HEK293T (cell line): ENCODE measurements at places on chromosomes 4 and X.

GRCh38 chr4:56783986-56784385, 37.5 kb downstream of the SPINK2 start:
- no peak for DNase-seq

DNA sequence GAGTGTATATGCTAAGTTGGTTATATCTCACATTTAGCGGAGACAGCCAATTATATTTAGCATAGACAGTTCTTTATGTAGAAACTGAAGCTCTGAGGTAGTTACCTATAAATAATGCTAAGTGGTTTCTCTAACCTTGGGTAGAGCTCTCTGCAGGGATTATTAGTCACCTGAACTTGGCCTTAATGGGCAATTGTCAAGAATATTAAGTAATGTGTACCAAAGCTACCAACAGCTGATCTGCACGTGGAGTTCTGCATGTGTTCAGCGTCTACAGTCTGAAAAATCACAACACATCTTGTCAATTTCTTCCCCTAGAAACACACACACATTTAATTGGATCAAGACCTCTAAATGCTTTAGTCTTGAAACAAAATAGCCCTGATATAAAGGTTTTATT, 740.6 kb upstream of the FAM241A start:
- DNase-seq: no peak

DNA sequence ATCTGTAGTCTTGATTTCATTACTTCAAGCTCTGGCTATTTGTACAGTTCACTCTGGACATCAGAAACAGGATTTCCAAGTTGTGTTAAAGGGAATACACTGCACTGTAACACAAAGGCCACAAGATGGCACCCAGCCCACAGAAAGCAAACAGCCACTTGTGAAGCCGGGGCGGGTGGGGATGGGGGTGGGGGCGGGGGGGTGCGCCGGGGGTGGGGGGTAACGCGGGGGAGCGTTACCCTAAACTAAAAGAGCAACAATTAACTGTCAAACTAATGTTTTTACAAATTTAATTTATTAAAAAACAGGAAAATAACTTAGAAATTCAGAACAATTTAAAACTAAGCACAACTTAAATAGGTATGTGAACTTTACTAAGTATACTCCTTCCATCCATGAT, 27.3 kb downstream of the PRDX4 start:
- peak; percentile 68 for DNase-seq

DNA sequence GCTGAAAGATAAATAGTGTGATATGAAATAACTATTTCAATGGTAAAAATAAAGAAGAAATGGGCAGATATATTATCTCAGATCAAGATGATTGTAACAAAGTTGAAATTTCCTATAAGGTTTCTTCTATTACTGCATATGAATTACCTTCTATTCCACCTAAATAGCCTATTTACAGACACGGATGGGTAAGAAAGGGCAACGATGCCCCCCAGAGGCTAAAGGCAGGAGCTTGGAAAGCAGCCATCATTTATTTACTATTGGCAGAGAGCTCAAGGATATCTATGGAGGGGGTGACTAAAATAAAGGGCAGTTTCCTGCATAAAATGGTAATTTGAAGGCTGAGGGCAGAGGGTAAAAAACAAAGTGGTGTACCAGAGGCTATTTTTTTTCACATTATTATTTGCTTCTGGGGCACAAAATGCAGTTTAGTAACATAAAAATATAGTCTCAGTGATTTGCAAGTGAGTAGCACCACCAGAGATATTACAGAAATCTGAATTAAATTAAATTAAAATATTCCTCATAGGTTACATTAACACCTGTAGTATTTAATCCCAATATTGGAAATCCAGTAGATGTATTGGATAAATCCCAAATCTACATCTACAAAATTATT, 123.1 kb downstream of the BTC start:
- DNase-seq: peak; percentile 45

- DNase-seq: no peak
Observed at GRCh38 chrX:39112143-39112542, 310.9 kb downstream of the MID1IP1 start.

GRCh38 chr4:5812506-5813229, 80.2 kb downstream of the CRMP1 start:
- peak; percentile 69 for DNase-seq

GRCh38 chr4:128379860-128380259, 92.2 kb upstream of the PGRMC2 start:
- peak; percentile 55 for DNase-seq

DNA sequence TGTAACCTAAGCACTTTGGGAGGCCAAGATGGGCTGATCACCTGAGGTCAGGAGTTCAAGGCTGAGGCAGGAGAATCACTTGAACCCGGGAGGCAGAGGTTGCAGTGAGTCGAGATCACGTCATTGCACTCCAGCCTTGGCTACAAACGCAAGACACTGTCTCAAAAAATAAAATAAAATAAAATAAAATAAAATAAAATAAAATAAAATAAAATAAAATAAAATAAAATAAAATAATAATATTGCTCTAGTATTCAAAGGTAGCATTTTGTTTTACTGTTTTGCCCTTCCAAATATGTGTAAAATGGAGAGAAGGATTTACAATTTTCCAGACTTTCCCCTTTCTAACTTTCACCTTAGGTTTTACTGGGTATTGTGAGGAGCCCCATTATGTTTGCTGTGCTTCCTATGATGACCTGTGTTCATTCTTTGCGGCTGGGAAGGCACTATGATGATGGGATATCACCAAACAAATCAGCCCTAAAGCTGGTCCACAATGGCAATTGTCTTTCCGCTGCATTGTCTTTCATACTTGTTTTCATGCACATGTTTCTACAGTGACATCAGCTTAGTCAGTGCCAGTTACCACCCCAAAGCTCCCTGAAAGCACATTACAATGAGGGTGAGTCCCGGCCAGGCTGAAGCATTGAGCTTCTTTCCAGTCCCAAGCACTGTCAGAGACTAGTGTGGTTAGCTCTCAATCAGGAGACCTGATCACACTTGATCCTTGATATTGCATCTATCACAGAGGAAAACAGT, 50.8 kb downstream of the DTHD1 start:
- no peak for DNase-seq

DNA sequence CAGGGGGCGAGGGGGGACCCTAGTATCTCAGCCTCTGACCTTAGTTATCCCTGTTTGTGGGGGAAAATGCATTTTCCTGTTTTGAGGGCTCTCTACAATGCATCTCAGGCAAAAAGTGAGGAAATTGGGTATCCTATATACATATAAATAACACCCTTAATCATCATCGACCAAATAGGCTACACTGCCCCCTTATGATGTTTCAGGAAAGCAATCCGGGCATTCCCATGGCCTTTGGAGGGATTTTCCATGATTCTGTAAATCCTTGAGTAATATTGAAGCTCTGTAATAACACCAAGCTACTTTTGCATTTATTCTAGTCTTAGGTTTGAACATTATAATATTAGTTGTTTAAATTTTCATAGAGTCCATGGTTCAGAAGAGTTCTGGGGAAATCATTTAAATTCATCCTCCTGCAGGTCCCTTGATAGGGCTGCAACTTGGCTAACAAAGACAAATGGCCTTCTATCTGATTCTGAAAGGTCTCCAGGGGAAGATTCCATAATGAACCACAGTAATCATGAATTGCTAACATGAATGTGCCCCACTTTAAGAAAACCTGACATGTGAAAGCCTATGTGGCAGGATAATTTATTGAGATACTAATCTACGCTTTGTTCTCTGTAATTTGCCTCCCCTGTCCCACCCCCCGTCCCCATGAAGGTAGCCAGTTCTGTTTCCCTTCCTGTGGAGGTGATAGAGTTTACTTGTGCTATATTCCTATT, 91.5 kb upstream of the SCOC start:
- no peak for DNase-seq

- no peak for DNase-seq
Observed at GRCh38 chr4:96912716-96913115, 1072.8 kb downstream of the PDHA2 start.
